ENCODE measurements at places on chromosomes 11 and 22.

DNA sequence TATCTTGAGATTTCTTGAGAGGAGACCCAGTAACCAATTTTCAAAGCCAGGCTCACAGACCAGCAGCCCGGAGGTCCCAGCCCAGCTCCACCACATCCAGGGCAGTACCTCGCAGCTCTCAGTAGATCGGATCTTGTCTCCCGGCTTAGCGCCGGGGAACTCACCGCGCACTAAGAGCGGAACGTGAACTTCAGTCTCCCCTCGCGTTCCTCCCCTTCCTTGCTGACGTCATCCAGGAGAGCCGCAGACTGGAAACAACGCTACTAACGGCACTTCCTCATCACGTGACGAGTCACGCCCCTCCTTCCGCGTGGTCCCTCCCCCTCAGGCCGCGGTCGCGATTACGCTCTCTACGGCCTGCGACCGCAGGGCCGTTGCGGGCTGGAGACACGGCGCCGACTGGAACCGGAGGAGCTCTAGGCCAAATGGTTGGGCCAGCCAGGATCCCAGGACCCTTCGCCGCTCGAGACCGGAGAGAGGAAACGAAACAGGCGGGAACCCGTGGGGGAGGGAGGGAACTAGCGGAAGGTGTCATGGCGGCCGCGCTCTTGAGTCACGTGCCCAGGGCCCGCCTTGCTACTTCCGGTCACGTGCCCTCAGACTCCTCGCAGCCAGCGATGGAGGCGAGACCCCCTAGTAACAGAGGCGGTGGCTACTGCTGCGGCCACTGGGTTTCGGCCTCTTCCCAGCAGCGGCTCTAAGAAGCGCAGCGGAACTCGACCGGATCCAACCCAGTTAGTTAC lies at the start of the genes GTF2H1 and HPS5:
Gene GTF2H1, plus strand, starts transcription at position 599 of the 743 bp plus-strand sequence. CDS start 10,508 bp downstream, outside the sequence.
Gene HPS5, minus strand, starts transcription at position 172 of the 743 bp plus-strand sequence. CDS start 4,282 bp downstream, outside the sequence.
- H3K27me3 ChIP-seq, result no peaks in the 10 kb centered on the region
- H3K4me3 ChIP-seq, result peak within 1 kb of the TSS; percentile 96
- peaks cover 70% of the 10 kb centered on the region for H3K4me1 ChIP-seq

GRCh38 chr11:64048042-64048854 lies 12.5 kb downstream of the FLRT1 start:
- no peaks in the 10 kb centered on the region for H3K36me3 ChIP-seq
- H3K27me3 ChIP-seq, result no peaks in the 10 kb centered on the region
- H3K4me3 ChIP-seq, result no peak overlapping the region
- no peaks in the 10 kb centered on the region for H3K4me1 ChIP-seq
- no peak for DNase-seq

- H3K4me3 ChIP-seq, result no peak overlapping the region
- no peaks in the 10 kb centered on the region for H3K36me3 ChIP-seq
- H3K27ac ChIP-seq, result no peak overlapping the region
- DNase-seq, result no peak
- H3K27me3 ChIP-seq, result no peaks in the 10 kb centered on the region
These were observed 14.4 kb downstream of the DNAJB13 start for GRCh38 chr11:73965076-73965763.

GRCh38 chr22:50199251-50199721 lies 1.5 kb upstream of the SELENOO start:
- H3K4me1 ChIP-seq, result peaks cover 21% of the 10 kb centered on the region
- H3K27me3 ChIP-seq, result no peaks in the 10 kb centered on the region
- peak overlapping the region; percentile 66 for H3K4me3 ChIP-seq
- peaks cover 7% of the 10 kb centered on the region for H3K36me3 ChIP-seq

Measured in activated naive CD8-positive, alpha-beta T cell treated with anti-CD3 and anti-CD28 coated beads, Interleukin-2, amount 50 U/mL, for 24 hours (primary cell).